ENCODE measurements at places on chromosomes 11 and 22.
A peak's percentile ranks its signal among the peaks of the same experiment; 100 is the strongest.

DNA sequence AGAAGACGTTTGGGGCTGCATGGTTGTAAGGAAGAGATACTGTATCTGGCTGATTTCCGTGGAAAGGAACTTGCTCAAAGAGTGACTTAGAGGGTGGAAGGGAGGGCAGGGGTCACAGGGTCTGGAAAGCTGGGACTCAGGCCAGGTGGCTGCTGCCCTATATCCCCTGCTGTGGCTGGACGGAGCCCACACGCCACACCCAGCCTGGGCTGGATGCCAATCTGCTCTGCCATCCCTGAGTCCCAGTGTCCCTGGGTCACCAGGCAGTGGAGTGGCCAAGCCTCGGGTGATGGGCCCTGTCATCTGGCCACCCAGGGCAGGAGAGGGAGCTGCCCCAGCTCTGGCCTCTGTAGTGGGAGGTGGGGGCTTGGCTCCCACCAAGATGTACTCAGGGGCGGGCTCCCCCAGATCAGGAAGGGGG is 26.5 kb upstream of the KRTAP5-7 start:
- no peak for DNase-seq

DNA sequence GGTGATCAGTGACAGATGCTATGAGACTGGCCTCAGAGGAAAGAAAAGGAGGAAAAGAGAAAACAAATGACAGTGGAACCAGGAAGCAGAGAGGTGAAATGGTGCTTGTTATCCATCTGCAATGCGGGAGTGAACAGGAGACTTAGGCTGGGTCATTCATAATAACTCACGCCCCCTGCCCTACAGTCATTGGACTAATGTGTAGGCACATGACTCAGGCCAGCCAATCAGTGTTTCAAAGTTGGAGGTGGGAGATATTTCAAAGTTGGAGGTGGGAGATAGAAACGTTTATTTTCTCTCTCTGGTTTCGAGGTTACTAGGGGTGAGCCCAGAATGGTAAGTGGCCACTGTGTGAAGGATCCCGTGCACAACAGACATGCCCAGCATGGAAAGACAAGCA is 30.3 kb downstream of the SLC22A6 start:
- DNase-seq = no peak

- DNase-seq = no peak
These were observed 63.4 kb upstream of the UCP3 start for GRCh38 chr11:74072286-74072685.

DNA sequence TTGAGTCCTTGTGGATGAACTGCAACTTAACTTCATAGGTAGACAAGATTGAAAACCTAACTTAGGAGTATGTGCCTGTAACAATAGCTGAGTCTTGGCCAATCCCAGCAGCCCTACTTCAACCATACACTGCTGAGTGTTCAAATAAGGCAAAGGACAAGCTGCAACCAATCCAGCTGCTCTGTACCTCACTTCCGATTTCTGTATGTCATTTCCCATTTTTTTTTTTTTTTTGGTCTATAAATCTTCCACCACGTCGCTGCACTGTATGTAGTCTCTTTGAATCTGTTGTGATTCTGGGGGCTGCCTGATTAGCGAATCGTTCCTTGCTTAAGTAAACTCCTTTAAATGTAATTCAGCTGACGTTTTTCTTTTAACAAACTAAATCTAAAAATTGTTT is 35.4 kb upstream of the FLI1 start:
- no peak for DNase-seq

DNA sequence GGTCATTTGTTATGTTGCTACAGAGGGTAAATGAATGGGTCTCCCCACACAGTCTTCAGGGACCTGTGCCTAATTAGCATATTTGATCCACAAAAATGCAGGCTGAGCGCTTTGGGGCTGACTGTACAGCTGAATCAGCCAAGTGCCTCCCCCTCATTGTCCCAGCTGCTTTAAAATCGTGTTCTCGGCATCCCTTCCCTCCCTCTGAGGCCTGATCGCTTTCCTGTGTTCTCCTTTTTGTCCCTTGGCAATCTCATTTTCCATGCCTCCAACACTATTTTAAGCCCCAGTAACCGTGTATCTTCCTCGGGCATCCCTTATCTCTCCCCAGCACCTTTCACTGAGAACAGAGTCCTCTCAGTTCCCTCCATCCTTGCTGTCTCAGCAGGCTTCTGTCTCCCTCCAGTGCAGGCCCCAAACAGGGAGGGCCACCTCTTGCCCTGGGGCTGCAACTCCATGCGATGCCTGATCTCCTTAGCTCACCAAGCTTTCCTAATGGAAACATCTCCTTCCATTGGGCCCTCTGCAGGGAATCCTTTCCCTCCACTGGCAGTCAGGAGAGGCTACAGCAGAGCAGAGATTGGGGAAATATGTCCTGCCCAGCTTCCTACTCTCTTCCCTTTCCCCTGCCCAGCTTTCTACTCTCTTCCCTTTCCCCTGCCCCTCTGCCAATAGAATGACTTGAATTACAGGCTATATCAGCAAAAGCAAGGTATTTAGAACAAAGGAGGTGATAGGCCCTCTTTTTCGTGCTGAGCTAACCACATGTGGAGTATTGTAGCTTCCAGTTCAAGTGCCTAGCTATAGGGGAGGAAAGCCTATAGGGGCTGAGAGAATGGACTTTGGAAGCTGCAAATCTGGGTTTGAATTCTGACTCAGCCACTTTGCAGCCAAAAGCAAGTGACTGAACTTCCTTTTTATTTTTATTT is 13.8 kb downstream of the UQCR10 start:
- no peak for DNase-seq

GRCh38 chr11:48109046-48109666 is 107.5 kb upstream of the OR4B1 start:
- peak; percentile 34 for DNase-seq

DNA sequence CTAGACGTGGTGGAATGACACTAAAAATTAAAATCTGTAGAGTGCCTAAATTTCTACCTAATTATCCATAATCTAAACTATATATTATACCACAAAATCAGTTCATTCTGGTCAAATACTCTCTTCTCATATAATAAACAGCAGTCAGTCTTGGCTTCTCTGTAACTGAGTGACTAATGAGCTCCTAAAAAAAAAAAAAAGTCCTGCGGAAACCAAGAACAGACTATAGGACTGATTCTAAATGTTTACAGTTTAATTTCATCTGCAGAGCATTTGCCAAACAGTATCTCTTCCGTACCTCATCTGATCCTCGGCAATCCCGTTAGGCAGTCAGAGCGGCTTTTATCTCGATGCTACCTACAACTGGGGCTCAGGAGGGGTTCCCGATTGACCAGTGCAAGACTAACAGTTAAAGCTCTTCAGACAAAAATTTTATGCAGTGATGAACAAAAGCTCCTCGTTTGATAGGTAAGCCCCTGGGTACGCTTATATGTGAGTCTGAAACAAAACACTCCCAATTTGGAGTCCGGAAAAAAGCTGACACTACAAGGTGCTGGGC is 686 bp downstream of the KIF18A start:
- no peak for DNase-seq

- no peak for DNase-seq
These were observed 13.3 kb downstream of the PRR33 start for GRCh38 chr11:1878137-1879031.

- DNase-seq = no peak
These were observed 70.3 kb upstream of the WNT7B start for GRCh38 chr22:46047226-46047625.

GRCh38 chr11:75797116-75797515 is 17.9 kb upstream of the UVRAG start:
- DNase-seq = no peak

- no peak for DNase-seq
These were observed 1.7 kb downstream of the SLC37A4 start for GRCh38 chr11:119029069-119029339.

GRCh38 chr11:95248666-95249467 is 17.9 kb upstream of the SESN3 start:
- no peak for DNase-seq

DNA sequence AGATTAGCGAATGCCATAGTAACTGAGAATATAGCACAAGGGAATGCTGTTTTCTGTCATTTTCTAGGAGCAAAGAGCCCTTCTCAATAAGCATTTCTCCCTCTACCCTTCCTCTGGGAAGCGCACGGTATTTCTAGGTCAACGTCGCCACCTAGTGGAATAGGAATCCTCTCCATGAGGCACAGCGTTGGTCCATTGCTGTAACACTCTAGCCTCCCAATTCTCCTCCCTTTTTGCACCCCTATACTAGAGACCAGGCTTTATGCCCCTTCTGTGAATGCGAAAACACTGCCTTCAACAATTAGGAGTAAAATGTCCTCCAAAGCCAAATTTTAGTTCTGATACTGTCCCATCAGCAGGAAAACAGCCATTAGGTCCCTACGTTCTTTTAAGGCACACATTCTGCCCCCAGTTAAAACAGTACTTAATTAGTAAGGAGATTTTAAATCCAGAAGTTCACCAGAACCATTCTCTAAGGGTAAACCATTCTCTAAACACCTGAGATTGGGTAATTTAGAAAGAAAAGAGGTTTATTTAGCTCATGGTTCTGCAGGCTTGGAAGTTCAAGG is 12.8 kb upstream of the HYLS1 start:
- DNase-seq = no peak

DNA sequence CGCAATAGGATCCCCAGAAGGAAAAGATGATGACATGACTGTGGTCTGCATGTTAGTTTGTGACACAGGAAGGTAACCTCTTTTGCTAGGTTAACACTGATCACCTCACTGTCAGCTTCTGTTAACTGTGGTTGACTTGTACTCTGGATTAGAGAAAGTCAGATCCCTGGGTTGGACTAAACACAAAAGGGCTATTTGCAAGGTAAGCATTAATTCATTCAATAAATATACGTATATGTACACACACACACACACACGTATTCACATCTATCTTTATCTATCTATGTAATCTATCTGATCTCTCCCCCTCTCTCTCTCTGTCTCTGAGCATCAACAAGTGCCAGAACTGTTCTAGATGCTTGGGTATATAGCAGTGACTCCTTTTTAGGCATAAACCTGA is 136.1 kb upstream of the SNX19 start:
- DNase-seq = no peak

- no peak for DNase-seq
These were observed 57.9 kb downstream of the SYTL2 start for GRCh38 chr11:85752890-85753581.

- no peak for DNase-seq
These were observed 3.8 kb downstream of the SHISA8 start for GRCh38 chr22:41911001-41911611.

DNA sequence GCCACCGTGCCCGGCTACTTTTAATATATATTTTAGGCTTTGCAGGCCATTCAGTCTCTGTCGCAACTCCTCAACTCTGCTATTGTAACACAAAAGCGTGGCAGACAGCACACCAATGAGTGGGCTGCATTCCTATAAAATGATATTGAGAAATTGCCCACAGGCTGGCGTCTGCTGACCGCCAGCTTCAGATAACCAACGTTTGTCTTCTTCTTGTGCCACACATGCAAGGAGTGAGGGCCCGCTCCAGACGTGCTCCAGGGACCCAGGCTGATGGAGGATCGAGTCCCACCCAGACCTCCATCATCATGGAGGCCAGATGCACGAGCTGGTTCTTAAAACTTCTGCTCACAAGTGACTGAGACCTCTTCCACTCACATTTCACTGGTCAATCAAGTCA is 35.4 kb upstream of the LINC01488 start:
- DNase-seq = no peak

GRCh38 chr11:70506986-70507385 is 108.7 kb downstream of the CTTN start:
- no peak for DNase-seq

DNA sequence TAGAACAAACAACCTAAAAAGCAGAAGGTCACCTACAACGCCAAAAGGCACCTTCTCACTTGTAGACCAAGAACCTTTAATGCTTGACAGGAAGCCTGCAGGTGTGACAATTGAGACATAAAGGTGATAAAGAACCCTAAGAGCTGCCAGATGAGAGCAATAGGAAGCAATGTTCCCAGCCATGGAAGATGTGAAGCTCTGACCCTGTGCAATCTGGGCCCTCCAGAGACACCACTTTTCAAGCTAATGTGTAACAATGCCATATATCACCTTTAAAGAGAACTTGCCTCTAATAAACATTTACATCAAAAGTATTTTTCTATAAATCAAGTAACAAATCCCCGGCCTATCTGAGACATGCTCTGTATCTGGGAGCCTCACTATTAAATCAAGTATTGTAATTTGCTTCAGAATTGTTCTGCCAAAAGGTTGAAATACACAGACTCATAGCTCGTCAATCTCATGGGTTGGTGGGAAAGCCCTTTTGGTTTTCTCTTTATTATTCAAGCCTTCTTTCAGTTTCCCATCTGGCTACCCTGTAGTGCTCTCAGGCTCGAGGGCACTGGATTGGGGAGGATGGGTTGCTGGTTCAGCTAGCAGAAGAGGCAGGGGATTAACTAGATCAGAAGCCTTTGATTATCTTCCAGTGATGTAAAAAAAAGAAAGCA is 368.9 kb downstream of the BUD13 start:
- no peak for DNase-seq

DNA sequence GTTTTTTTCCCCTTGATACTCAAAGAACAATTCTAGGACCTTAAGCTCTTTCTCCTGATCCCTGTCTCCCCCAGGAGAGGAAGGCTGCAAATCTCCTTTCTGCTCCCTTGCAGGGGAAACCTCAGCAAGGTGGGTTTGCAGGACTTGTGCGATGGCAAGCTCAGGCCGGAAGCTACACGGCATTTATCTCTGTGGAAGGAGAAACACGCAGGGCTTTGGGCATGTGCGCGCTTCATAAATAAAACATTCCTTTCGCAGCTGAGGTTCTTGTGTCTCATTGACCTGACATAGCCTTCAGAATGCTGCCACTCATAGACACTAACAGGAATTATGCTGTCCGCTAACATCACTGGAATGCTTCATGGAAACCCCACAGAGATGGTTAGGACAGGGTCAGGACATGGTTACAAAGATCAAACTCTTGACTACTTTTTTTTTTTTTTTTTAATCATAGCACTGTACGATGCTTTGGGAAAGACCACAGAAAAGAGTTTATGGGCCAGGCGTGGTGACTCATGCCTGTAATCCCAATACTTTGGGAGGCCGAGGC is 42.6 kb downstream of the SLN start:
- DNase-seq = no peak

GRCh38 chr11:110162216-110162615 is 69.0 kb downstream of the ZC3H12C start:
- no peak for DNase-seq

- DNase-seq = no peak
These were observed 16.9 kb upstream of the PEX26 start for GRCh38 chr22:18060646-18061620.

DNA sequence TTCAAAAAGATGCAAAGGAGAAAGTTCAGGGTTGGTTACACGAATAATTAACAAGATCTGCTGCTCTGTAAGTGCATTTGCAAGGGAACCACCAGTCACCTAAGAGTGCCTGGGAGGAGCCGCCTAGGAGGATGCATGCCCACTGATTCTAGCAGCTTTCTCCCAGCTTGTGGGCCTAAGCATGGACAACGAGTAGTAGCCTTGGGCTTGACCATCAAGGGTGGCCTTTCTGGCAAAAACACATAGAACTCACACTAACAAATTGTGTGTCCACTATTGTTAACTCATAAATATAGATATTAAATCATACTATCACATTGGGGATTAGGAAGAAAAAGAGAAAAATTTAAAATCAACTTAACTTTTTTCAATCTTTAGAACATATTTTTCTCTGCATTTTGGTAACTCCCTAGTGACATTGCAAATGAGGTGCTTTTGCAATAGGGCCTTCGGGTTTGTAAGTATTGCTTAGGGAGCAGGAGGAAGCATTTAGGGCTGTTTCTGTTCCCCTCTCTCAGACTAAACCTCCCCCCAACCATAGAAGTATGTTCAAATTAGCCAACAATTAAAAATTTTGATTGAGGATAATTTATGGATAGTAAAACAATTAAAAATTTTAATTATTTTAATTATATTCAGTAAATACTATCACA is 57.3 kb upstream of the CEP295 start:
- DNase-seq = no peak

GRCh38 chr11:76616676-76617552 is 53.6 kb downstream of the LRRC32 start:
- DNase-seq = no peak
